Fibroblast of lung (primary cell): ENCODE measurements at places on chromosomes 5 and 9.

DNA sequence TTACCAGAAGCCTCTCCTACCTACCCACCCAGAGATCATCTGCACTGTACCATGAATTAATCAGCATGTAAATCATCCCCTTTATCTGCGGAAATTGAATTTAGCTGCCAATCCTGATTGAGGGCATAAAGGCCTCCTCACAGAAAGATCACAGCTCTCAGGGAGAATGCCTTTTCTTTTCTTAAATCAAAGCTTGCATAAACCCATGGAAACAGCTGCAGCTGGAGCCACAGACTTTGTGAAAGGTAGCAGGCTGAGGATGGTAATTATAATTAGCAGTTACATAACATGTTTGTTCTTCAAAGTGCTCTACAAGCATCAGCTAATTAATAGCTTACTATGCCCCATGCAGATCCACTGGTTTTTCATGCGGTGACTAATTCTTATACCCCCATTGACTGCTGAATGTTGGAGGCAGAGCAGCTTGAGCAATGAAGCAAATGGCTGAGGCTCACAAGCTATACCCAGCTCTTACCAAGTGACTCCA is 54.6 kb downstream of the SUSD1 start:
- DNase-seq = no peak

DNA sequence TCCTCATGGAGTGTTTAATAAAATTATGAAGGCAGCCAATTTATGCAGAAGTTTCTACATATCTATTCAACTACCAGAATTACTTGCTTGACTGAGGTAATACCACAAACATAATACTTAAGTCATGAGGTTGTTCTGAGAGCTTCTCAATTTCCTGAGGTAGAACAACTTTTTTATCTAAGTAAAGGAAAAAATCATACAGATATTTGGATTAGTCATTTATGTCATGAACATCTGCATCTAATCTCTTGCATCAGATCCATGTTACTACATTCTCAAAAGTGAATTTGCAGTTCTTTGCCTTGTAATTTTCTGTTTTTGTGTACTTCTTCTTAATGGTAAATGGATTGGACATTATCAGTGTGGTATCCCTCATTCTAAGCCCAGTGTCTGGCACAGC is 60.4 kb upstream of the RGMB start:
- DNase-seq = peak; percentile 73

GRCh38 chr5:88952344-88952743 is 69.4 kb upstream of the MEF2C start:
- DNase-seq = peak; percentile 56

- no peak for DNase-seq
Measured at GRCh38 chr9:4011054-4011453, 288.8 kb downstream of the GLIS3 start.

GRCh38 chr5:173989432-173990082 is 587 bp downstream of the C5orf47 start:
- DNase-seq = no peak

GRCh38 chr9:126147936-126148870 is 178.4 kb upstream of the MVB12B start:
- no peak for DNase-seq
